ENCODE measurements at places on chromosomes 1 and 21. TPM values are rescaled to one million over a fixed set of nuclear protein-coding genes. Genes with fewer than 3 reads are reported as not detected.

DNA sequence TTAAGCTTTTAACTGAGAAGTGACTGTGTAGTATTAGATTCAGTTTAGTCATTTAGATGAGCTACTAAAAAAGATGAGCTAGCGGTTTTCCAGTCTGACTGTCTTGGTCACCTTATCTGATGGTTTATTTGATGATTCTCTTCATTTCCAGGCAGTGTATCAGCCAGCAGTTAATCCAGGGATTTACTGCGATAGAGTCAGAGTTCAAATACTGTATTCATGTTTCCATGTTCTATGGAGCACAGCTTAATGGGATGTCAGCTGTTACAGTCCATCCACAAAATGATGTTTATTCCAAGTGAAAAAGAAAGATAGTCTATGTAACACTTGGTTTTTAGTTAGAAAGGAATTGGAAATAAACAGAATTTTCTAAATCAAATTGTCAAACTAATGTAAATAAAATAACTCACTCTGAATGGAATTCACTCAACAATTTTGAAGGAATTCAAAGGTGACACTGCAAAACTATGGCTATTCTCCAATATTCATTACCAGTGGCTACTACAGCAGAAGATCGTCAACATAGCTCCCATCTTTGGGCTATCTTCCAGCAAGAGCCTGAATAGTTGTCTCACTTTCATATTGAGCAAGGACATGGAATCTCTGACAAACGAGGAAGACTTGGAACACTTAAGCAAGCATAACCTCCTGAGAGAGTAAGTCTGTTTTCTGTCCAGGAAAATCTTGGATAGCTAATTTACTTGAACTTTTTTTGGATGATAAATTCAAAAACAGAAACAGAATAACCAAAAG is 54.6 kb upstream of the DPT start:
- peak; percentile 91 for DNase-seq

DNA sequence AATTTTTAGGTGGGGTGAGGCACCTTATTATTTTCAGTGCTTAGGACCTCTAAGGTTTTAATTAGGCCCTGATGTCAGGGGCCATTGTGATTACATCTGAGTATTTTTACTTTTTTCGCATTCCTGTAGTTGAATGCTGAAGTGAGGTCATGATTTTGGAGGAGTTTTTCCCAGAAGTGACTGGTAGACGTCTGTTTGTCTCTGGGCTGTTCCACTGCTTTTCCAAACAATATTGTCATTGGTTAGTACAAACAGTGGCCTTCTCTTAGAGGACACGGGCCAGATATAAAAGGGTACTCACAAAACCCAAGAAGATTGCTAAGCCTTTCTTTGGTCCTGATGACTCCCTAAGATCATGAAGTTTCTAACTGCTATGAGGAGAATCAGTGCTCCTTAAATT is 7.6 kb upstream of the RASAL2 start:
- DNase-seq, result no peak

DNA sequence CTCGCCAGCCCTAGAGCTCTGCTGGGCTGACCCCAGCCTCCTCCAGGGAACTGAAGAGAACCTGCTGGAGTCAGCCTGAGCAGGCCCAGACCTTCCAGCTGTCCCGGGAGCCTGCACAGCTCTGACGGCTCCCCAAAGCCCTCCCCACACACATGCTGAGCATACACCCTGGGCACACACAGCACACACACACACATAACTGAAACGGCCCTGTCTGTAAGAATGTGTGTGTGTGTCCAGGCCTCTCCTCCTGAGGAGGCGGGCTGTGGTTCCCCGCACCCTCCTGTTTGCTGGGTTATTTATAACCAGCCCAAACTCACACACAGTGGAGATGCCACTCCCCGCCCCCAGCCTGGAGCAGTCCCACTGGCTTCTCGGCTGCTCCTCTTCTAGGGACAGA is 20.2 kb downstream of the SDC3 start:
- peak; percentile 65 for DNase-seq

GRCh38 chr1:69492286-69492685 is 75.4 kb upstream of the LRRC7 start:
- no peak for DNase-seq

- DNase-seq, result no peak
These were observed 48.3 kb upstream of the TDRD10 start for GRCh38 chr1:154453574-154454352.

DNA sequence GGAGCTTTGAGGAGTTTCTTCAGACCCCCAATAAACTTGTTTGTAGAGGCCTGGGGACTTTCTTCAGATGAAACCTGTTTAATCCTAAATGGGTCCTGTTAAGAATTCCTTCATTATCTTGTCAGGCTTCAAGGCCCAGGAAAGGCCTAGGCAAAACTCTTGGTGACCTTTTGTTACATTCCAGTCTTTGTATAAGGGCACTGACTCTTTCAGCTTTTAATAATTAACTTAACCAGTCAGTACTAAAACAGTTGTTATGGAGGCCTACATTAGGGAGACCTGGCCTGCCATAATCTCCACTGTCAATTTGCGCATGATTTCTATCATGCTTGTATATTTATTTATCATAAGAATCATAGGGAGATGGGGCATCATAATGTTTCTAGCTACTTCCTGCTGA is 110.2 kb downstream of the FCRL5 start:
- DNase-seq, result no peak

DNA sequence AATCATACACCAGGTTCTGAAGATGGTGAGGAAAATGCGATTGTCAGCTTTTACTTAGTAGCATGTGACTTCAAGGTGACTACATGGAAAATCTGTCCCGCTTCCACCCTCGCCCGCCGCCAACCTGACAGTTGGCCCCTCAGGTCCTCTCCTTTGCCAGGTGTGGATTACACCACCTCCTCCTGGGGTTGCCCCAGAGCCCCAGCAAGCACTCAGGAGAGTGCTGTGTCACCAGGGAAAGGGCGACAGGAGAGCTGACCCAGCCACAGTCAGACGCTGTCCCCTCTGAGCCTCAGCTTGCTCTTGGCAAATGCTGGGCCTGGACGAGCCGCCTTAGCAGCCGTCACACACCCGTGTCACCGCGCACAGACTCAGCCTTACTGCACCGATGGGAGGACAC is 17.9 kb downstream of the PTTG1IP start:
- no peak for DNase-seq

DNA sequence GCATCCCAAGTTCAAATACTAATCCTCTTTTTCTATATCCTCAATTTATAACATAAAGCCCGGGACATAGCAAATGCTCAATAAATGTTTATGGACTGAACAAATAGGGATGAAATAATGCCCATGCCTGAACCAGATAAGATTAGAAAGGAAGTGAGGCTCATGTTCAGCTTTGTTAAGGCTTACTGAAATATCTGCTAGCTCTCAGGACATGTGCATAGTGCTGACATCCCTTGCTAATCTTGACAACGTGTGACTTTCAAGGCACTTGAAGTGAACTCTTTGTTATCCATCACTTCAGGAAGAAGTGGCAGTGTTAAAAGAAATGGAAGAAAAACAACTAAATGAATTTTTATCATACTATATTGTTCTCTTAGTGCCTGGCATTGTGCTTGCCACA is 260.3 kb upstream of the SGIP1 start:
- no peak for DNase-seq

- no peak for DNase-seq
These were observed 637 bp downstream of the LYPLA2 start for GRCh38 chr1:23791516-23792047.

DNA sequence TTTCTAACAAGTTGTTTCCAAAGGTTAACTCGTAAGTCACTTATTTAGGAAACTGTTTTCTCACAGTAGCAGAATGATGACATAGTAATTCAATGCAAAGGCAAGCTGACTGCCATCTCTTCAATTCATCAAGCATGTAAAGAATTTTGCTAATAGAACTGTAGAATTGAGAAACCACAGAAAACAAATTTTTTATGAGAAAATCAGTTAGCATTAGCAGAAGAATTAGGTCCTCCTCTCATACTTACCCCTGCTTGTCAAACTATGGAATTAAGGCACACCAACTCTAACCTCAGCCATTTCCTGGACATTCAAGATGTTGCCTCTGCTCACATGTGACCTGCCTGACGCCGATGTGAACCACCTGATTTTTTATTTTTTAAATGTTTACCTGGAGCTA is 115.2 kb downstream of the LRRC40 start:
- DNase-seq, result no peak

- no peak for DNase-seq
These were observed 54.3 kb downstream of the NBPF6 start for GRCh38 chr1:108504447-108504846.

- no peak for DNase-seq
These were observed 46.4 kb downstream of the WNT9A start for GRCh38 chr1:227901239-227901905.

DNA sequence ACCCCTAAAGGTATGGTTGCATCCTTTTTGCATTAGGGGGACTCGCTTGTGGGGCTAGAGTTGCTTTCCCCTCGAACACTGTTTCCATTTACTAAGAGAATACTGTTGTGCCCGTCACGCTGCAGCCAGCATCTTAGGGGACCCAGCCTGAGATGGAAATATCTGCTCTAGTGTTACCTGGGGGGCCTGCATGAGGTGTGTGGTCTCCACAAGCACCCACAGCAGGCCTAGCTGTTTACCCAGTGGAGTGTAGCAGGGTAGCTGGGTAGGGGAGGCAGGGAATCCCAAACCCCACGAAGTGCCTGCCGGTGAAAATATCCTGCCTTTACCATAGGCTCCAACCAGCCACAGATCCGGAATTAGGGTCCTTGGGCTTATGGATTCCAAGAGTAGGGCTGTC is 303.6 kb downstream of the PTPRU start:
- no peak for DNase-seq

- DNase-seq, result no peak
These were observed 398.0 kb downstream of the PTPRU start for GRCh38 chr1:29634324-29634723.

- no peak for DNase-seq
These were observed 20.8 kb upstream of the EPB41 start for GRCh38 chr1:28893403-28894102.

- peak; percentile 49 for DNase-seq
These were observed 62.6 kb upstream of the ACOT11 start for GRCh38 chr1:54485416-54485815.

GRCh38 chr1:116477429-116477828 is 93.4 kb downstream of the CD58 start:
- no peak for DNase-seq

DNA sequence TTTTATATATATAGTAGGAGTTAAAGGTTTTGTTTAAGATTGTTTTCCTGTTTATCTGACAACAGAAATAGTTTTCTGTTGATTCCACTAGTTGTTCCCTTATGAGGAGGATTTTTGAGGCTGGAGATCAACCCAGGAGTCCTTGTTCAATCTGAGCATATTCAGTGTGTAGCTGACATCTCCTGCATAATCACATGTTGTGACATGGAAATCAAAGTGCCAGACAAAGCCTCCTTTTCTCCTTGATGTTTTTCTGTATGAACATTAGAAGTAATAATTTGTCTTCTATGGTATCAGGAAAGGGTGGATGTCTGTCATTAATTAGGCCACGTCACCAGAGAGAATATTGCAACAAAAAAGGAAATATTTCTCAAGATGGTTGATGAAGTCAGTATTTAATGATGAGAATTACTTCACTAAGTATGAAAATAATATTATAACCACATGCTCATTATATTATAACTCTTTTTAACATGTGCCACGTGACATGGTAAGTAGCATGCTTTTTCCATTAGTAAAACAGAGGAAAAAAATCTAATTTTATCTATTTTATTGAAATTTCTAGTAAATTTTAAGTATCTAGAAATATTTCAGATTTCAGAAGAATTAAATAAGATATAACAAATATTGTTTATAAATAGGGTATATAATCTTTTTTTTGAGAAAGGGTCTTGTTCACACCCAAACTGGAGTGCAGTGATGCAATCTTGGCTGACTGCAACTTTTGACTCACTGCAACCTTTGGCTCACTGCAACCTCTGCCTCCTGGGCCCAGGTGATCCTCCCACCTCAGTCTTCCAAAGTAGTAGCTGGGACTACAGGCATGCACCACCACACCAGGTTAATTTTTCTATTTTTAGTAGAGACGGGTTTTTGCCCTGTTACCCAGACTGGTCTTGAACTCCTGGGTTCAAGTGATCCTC is 223.5 kb downstream of the HMCN1 start:
- DNase-seq, result peak; percentile 71

GRCh38 chr1:41432481-41433280 is 51.8 kb downstream of the EDN2 start:
- DNase-seq, result peak; percentile 40

DNA sequence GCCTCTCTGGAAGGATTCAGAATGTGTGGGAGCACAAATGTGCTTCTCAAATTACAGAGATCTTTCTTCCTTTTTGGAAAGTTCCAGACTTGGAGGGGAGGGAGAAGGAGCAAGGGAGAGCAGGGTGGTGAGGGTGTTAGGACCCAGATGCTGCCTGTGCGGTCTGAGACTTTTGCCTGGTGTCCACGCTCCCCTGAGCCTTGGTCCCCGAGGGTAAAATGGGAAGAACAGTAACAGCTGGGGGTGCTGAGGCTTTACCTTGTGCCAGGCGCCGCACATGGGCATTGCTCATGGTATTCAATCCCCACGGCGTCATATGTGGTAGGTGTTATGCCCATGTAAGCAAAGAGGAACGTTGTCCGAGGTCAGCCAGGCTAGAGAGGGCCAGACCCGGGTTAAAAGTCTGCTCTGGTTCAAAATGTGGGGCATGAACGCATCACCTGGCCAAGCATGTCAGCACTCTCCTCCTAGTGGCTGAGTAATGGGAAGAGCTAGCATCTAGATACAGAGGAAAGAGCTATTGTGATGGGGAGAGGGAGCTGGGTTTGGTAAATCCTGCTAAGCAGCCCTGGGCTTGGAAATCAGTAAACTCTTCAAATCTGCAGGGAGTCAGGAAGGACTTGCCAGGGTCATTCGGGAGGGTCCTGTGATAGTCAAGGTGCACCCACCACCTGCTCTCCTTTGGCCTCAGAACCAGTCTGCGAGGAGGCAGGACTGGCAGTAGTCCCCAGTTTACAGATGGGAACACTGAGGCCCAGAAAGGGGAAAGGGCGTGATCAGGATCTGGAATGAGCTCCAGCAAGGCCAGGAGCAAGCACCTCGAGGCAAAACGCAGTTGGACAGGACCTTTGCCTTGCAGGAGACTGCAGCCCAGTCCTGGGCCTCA is 4.5 kb upstream of the RUNX3 start:
- DNase-seq, result no peak

DNA sequence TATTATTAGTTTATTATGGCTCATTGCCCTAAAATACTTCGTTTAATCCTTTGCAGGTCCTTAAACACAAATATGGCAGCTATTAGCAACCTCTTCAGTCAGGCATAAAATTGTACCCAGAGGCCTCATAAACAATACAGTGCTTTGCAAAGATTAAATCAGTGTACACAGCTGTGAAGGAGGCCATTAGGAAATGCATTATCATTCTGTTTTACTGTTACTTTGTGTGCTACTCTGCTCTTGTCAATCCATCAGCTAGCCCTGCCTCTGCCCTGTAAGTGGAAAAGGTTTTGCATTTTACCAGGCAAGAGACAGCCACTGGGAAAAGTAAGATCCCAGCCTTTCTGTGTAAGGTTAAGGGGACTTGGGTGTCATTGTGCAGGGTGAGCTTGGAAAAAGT is 415.7 kb upstream of the DAB1 start:
- no peak for DNase-seq

Gene HCRTR1
- total RNA-seq, result not detected

Gene AKR7A3
- total RNA-seq, result 0.39 TPM

Gene CDC14A
- total RNA-seq, result 13.6 TPM

Gene PTPN7
- total RNA-seq, result 1.4 TPM

Gene CCSAP
- total RNA-seq, result 16.8 TPM

Gene GPR25
- total RNA-seq, result not detected

Gene RGL1
- total RNA-seq, result 39.4 TPM

Gene OXCT2
- total RNA-seq, result 2.4 TPM

Gene KCND3
- total RNA-seq, result 0.99 TPM

Gene DRAM2
- 40.9 TPM for total RNA-seq
